ENCODE measurements at places on chromosomes 16 and 17.
A peak's percentile ranks its signal among the peaks of the same experiment; 100 is the strongest.

- no peak for DNase-seq
These were observed 206.2 kb downstream of the CCDC182 start for GRCh38 chr17:57538736-57539456.

DNA sequence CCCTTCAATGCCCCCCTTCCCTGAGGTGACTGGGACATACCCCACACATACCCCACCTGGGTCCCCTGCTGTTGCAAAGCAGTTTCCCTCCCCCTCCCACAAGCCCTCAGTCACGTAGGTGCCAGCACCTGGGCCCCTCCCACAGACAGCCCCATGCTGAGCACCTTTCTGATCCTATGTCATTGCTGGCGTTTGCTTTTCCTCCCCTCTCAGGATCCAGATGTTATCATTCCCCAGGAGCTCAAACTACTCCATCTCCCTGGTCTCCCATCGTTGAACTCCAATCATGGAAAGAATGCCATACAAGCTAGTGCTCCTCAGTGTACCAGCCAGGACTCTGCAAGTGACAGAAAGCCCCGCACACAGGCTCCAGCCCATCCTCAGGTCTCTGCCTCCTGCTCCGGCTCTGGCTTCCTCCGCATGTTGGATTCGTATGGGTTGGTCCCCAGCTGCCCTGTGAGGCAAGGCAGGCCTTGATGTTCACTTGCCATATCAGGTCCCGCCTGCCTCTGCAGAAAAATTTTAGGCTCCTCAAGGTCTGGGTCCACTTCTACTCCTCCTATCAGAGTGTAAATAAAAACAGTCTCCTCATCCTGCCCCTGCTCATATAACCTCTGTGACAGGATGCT is 31.4 kb upstream of the MED9 start:
- no peak for DNase-seq

GRCh38 chr17:60091908-60092331 is 13.2 kb upstream of the HEATR6 start:
- no peak for DNase-seq

DNA sequence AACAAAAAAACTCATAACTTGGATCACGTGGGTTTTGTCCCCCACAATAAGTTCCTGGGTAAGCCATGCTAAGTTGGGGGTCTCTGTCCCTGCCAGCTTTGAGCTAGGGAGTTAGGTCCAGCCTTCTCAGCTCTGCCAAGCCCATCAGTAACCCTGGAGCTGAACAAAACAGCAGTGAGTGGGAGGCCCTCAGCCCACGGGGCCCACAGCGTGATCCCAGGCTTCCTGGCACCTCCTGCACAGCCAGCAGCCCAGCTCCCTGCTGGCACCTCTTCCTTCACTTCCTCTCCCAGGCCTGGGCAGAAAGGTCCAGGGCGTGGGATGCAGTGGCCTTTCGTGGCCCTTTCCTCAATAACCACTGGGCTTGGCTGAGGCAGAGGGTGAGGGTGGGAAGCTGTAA is 35.5 kb upstream of the CDC42EP4 start:
- DNase-seq = no peak

DNA sequence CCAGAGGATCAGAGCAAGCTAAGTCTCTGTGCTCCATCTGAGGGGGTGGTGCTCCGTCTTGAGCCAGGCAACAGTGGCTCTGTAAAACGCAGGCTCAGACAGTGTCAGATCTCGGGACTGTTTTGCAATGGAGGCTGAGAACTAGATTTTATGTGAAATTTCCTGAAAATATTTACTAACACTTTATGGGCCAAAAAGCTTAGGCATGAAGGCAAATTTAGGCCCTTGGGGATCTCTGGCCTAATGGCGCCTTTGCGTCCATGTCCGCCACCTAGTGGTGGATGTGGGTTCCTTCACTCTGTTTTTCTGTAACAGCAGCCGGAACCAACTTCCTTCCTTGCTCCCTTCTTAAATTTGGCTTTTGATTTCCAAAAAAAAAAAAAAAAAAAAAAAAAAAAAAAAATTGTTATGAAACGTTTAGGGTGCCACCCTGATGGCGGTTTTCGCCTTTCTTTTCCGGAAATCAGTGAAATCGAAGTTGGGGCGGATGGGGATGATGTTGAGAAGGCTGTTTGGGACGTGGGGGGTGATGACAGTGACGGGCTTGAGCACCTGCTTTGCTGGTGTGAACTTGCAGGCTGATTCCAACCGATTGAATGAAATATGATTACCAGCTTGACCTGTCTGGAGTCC is 14.0 kb upstream of the ELAC2 start:
- no peak for DNase-seq

GRCh38 chr17:149231-149630 is 11.9 kb downstream of the SCGB1C2 start:
- DNase-seq = no peak

DNA sequence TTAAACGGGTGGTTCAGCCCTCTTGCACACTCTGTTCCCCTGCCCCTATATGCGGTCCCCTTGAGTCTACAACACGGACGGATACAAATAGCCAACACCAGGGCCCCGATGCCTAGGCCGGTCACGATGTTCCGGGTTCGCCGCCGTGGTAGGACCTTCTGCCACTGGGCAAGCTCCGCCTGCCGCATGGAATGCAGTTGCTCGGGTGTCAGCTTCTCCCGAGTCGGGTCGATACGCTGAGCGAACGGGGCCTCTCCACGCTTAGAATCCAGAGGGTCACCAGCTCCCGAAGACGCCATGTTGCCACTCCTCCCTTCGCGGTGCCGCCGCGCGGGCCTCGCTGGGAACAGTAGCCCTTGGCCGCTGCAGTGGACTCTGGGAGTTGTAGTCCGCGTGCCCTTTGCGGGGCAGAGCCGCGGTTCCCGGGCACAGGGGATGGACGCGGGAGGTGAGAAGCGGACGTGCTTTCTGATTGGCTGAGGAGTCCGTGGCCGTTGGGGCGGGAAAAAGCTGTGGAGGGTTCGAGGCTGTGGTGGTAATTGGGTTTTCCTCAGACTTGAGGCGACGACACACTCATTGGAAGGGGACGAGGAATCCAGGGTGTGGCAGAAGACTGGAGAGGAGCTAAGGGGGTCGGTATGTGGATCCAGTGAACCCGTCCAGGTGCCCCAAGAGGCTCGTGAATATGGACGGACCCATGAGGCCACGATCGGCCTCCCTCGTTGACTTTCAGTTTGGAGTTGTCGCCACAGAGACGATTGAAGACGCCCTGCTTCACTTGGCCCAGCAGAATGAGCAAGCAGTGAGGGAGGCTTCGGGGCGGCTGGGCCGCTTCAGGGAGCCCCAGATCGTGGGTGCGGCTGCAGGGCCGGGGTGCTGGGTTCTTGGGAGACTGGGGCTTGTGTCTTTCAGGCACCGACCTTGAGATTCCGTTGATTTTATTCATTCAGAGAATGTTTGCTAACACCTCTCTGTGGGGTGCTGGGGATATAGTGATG is at the start of the genes CNTD1 and COA3:
Gene CNTD1, plus strand, starts transcription at position 479 of the 998 bp plus-strand sequence. Its CDS starts 207 bp downstream, at position 686.
Gene COA3, minus strand, starts transcription at position 322 of the 998 bp plus-strand sequence. Its CDS starts 23 bp downstream, at position 299.
- peak; percentile 91 for DNase-seq

DNA sequence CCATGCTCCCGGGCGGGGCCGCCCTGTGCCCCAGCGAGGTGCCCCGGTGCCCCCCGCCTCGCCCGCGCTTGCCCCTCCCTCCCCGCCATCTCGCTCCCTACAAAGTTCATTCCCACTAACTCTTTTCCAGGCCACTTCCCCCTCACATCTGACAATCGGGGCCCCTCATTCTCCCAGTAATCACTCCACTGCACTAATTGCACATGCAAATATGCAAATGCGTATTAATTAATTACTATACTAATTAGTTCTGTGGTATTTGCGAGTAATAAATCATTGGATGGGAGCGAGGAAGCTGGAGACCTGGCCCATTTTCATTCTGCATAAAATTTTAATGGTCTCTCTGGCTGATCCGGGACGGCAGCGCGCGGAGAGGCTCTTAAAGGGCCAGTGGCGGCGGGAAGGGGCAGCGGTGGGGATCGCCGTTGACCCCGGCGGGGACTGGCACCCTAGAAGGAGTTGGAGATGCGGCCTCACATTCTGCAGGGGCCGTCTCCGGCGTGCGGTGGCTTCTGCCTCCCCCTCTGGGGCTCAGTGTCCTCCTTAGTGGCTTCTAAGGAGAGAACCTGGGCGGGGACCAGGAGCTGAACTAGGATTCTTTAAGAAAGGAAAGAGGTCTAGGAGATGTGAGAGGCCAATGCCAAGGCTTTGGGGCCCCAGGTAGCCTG is 8.4 kb upstream of the PPP1R1B start:
- no peak for DNase-seq

- DNase-seq = no peak
These were observed 4.6 kb downstream of the TSPOAP1 start for GRCh38 chr17:58324056-58324408.

- DNase-seq = no peak
These were observed 85.4 kb downstream of the N4BP1 start for GRCh38 chr16:48524348-48525200.

DNA sequence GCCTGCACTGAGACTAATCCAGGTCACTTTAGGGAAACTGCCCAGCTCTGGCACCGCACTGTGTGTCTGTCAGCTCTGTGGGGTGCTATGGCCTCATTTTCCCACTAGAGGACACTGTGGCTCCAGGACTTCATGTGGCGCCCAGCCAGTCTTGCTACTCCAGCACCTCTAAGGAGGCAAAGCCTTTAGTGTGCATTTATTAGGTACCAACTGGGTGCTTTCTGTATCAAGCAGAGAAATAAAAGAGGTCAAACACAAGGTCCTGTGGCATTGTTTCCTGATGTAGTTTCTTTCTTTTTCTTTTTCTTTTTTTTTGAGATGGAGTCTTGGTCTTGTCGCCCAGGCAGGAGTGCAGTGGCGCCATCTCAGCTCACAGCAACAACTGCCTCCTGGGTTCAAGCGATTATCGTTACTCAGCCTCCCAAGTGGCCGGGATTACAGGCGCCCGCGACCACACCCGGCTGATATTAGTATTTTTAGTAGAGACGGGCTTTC is 12.5 kb upstream of the RHBDL3 start:
- peak; percentile 9 for DNase-seq

DNA sequence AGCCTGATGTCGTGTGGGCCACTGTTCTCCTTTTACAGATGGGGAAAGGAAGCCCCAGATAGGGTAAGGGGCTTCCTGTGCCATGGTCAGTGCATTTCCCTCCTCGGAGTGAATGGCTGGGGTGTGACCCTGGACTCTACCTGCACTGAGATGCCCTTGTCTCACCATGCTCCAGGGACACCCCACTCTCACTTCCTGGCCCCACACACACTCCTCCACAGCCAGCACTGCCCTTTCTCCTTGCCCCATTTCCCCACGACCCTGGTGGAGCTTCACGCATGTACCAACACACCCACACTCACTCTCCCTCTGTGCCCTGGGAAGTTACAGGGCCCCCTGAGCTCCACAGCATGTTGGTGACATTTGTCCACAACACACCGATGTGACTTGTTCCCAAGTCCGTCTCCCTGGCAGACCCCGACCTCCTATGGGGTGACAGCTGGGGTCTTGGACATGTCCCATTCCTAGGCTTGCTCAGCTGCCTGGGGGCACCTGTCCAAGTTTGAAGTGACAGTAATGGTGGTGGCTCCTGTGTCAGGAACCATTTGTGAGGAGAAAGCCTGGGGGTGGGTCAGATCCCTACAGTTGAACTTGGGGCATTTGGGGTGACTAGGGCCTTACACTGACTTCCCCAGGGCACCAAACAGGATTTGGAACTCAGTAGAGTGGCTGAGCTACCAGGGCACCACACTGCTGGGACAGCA is 47.4 kb downstream of the PECAM1 start:
- DNase-seq = no peak

DNA sequence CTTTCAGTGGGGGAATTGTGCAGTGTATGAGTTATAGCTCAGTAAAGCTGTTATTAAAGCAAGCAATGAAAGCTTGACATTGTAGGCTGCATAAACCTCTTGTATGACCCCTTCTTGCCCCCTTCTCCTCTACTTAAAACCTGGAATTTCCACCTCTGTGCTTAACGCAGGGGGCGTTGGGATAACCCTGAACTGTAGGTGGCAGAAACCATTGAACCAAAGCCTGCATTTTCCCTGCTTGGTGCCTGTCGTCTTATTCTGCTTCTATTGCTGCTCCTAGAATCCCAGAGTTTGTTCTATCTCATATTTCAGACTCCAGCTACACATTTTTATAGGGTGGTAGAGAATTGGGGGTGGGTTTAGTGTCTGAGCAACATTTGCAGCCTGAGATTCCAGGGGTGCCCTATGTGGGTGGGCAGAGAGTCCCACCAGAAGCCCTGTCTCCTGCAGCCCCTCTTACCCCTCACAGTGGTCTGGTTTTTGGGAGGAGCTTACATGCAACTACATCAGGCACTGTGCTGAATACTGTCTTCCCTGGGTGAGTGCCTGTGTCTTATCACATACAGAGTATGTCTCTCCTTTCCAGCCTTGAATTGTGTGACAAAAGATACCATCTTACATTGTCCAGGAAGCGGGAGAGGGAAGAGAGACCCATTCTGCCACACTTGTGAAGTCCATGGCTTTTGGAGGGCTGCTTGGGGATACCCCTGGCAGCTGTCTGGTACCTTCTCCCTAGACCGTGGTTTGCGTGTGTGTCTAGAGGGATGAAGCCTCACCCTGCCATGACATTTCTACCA is 407.7 kb upstream of the EEF2KMT start:
- DNase-seq = peak; percentile 11

- DNase-seq = no peak
These were observed 3.2 kb upstream of the SLC47A2 start for GRCh38 chr17:19719355-19720209.

DNA sequence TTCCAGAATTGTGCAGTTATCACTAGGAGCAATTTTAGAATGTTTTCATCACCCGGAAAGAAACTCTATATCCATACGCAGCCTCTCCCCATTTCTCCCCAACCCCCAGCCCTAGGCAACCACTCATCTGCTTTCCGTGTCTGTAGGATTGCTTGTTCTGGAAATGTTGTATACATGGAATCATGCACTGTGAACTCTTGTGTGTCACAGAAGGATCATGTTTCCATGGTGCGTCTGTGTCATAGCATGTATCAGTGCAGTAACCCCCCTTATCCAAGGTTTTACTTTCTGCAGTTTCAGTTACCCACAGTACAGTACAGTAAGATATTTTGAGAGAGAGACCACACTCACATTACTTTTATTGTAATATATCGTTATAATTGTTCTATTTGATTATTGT is 299.4 kb downstream of the CPPED1 start:
- DNase-seq = peak; percentile 72

- DNase-seq = no peak
These were observed 88.4 kb downstream of the PLXDC1 start for GRCh38 chr17:39062846-39063680.

DNA sequence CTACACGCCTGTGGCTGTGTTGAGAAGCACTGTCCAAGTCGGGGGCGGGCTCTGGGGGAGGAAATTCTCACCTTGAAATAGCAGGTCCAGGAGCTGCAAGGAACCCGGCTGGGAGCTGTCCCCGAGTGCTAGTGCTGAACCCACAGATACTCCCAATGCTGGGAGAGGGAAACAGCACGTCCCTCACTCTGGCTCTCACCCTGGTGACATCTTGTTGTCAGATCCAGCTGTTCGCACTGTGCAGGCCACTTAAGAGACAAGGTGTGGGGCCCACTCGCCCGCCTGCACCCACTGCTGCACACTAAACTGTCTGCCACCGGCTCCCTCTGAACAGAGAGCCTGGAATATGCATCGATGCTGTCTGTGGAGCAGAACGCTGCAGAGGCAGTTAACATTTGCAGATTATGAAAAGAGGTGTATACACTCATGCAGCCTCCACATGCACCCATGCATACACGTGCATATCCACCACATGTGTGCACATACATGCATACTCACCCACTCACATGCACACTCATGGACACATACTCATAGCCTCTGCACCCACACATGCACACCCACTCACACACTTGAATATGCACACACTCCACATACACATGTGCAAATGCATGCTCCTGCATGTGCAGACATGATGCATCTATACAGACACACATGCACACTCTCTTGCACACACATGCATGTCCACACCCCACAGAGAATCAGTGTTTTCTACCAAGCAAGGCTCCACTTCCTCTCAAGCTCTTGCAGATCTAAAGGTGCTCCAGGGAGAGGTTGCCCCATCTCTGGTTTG is 42.0 kb downstream of the MGAT5B start:
- no peak for DNase-seq

GRCh38 chr16:51153577-51154031 is 2.5 kb upstream of the SALL1 start:
- DNase-seq = no peak

Measured in DMS153 (cell line).